Activated CD8-positive, alpha-beta memory T cell treated with anti-CD3 and anti-CD28 coated beads for 48 hours (primary cell): ENCODE measurements at places on chromosomes 13 and 19.

- no peak for DNase-seq
Observed at GRCh38 chr19:57314146-57314545, 6.1 kb upstream of the ZNF543 start.

DNA sequence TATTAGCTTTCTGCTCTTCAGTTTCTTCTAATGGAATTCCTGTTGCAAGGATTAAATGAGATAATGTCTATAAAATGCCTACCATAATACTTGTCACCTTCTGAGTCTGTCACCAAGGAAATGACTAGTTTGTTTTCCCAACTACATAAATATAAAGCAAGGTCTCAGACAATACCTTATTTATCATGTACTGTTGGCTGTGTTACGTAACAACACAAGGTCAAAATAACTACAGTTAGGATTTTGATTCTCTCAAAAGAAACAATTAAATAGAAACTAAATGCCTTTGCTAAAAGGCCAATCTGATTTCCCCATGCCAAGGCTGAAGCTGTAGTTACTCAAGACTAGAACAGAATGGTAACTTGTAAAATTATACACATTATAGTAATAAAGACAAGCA lies 134.5 kb downstream of the PCDH9 start:
- no peak for DNase-seq

- peak; percentile 63 for DNase-seq
Observed at GRCh38 chr19:57947419-57948134, at the start of gene ZNF256. Gene ZNF256, minus strand, starts transcription at chr19:57947706. Its CDS starts 232 bp downstream, at chr19:57947474.

DNA sequence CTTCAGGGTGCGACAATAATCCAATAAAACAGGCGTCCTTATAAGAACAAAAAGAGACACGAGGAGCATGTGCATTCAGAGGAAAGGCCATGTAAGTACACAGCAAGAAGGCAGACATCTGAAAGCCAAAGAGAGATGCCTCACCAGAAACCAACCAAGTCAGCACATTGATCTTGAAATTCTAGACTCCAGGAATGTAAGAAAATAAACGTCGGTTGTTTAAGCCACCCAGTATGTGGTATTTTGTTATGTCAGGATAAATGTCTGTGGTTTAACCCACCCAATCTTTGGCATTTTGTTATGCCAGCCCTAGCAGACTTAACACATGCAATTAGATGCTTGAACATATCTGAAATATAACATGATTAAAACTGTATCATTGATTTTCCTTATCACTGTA lies 452.0 kb downstream of the SLITRK6 start:
- DNase-seq: no peak

GRCh38 chr13:94598281-94598680 lies 2.3 kb upstream of the TGDS start:
- DNase-seq: no peak

DNA sequence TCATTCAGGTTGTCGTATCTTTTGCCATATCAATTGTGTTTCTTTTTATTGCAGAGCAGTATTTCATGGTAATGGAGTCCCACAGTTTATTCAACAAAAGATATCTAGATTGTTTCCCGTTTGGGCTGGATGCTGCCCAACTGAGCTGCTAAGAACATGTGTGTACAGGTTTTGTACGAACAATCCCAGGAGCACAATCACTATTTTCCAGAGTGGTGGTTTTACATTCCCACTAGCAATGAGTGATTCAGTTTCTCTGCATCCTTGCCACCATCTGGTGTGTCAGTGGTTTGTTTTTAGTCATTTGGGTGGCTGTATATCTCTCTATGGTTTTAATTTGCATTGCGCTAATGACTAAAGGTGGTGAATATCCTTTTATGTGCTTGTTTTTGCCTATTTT lies 52.7 kb upstream of the ZDHHC20 start:
- DNase-seq: no peak

- DNase-seq: no peak
Observed at GRCh38 chr19:30344446-30345425, 27.4 kb upstream of the ZNF536 start.

DNA sequence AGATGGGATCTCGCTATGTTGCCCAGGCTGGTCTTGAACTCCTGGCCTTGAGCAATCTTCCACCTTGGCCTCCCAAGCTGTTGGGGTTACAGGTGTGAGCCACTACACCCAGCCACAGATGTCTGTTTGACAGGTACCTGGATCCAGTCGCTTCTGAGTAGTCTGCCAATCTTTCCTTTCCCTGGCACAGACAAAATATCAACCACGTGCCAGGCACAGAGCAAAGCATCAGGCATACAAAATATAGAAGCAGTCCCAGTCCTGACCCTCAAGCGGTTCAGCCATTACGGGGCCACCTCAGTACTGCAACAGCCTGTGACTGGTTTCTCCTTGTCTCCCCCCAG lies 3.8 kb downstream of the ELAVL1 start:
- DNase-seq: no peak

- DNase-seq: no peak
Observed at GRCh38 chr13:25709088-25709487, 337.3 kb downstream of the ATP8A2 start.

DNA sequence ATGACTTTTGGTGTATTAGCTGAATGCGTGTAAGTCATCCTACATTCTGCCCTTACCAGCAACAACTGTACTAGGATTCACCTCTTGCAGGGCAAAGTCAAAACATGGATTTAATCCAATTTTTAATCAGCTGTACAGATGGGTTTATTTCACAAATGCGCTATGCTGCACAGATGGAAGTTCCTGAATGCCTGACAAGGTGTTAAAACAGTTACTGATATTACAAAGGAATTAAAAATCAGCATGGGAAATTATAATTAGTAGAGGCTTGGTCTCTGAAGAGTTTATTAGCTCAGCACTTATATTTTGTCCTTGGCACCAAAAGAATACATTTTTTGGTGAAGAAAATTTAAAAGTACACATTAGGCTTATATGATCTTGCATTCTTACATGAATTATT lies 448.9 kb downstream of the PCDH9 start:
- no peak for DNase-seq

- DNase-seq: no peak
Observed at GRCh38 chr13:105262579-105262978, 1272.9 kb downstream of the EFNB2 start.

DNA sequence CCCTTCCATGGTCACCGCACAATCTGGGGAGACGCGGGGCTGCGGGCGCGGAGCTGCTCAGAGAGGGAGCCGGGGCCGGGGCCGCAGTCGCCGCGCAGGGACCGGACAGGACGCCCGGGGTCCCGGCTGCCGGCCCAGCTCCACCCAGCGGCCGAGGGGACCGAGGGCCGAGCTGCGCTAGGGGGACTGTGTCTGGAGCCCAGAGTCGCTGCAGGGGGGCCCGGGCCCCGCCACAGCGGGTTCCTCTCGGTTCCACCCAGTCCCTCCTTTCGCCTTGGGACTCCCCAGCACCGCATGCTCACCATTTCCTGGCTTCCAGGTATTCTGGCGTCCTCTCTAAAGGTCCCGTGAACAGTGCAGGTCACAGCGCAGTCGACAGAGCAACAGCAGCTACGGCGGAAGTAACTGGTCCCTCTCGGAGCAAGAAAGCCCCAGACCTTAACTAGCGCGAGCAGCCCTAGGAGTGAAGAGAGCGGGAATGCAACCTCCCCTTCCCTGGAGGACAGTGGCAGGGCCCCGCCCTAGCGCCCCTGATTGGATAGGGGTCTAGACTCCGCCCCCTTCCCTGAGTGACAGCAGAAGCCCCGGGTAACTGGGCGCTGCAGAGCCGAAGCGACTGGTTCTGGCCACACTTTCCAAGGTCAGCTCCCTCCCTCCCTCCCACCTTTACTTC lies at the start of gene ZNF878:
ZNF878 (minus strand) TSS at position 465 of the 673 bp plus-strand sequence; CDS start at position 305, 160 bp downstream.
- DNase-seq: no peak

DNA sequence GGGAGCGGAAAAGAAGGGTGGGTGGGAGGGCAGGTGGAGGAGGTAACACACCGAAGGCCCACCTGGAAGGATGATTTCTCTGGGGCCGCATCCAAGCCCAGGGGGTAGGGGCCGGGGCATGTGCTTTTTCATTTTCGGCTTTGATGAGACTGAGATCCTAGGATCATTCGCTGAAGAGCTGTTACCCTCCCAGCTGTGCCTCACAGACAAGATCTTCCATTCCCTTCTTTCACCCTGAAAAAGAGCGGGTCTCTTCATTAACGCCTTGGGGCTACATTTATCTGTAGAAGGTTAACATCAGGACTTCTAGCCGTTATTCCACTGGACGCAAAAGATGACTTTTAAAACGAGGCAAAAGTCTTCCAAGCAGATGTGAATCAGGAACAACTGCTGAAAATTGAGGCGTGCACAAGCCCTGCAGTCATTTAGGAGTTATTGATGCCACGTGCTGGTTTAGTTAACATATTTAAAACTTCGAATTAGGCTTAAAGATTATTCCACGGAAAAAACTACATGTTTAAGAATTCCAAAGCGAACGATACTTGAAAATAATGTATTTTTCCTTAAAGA lies 1.1 kb downstream of the LMO7 start:
- no peak for DNase-seq

GRCh38 chr19:719636-720344 lies 11.1 kb downstream of the PALM start:
- DNase-seq: no peak

GRCh38 chr19:5466072-5466471 lies 10.9 kb downstream of the ZNRF4 start:
- DNase-seq: no peak

- DNase-seq: no peak
Observed at GRCh38 chr13:23460921-23461320, 27.4 kb upstream of the SACS start.

DNA sequence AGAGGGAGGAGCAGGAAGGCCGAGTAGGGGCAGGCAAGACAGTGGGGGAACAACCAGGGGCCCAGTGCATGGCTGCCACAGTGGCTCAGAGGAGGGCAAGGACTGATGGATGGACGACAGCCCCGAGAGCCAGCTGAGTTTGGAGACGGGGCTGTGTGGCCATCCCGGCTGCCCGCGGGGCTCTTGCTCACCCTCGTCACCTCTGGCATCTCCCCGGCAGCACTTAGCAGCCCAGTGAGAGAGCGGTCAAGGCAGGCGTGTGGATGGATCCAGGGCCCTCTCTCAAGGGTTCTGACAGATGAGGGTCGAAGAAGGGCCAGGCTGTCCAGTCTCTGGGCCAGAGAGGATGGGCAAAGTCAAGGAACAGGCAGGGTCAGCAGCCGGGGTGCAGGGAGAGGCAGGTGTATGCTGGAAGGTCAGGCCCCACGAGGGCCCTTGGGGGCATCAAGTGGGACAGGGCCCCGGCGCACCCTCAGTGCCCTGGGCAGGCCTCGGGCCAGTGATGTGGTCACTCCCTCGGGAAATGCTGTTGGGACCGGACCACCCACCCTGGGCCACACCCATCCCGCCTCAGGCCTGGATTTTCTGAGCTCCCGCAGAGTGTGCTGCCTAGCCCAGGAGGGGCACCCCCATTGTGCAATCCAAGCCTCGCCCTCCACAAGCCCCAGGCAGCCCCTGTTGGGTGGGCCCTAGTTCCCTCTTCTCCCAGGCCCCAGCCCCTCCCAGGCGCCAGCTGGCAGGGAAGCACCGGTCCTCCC lies 56.4 kb upstream of the TPM4 start:
- no peak for DNase-seq

DNA sequence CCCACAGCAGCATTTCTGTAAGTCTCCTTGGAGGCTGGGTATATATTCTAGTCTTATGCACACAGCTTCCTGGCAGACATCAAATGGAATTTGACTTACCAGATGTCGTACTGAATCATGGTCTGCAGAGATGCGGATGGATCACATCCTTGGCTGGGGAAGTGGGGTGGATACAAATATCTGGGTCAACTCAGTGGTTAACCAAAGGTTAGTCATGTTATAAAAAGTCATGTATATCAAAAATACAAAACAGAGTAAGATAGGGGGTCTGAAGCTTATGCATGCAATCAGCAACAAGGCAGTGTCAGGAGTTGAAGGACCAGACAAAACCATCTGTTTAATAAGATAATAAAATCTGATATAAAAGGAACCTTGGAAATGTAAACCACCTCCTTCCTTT lies 61.9 kb downstream of the WASF3 start:
- DNase-seq: no peak

- DNase-seq: no peak
Observed at GRCh38 chr13:51292000-51292565, 47.4 kb upstream of the SERPINE3 start.

- DNase-seq: no peak
Observed at GRCh38 chr19:19171821-19172532, 1.9 kb upstream of the MEF2B start.

- no peak for DNase-seq
Observed at GRCh38 chr13:96621634-96622183, 372.6 kb downstream of the OXGR1 start.

- no peak for DNase-seq
Observed at GRCh38 chr13:61695147-61695546, 279.5 kb upstream of the PCDH20 start.

DNA sequence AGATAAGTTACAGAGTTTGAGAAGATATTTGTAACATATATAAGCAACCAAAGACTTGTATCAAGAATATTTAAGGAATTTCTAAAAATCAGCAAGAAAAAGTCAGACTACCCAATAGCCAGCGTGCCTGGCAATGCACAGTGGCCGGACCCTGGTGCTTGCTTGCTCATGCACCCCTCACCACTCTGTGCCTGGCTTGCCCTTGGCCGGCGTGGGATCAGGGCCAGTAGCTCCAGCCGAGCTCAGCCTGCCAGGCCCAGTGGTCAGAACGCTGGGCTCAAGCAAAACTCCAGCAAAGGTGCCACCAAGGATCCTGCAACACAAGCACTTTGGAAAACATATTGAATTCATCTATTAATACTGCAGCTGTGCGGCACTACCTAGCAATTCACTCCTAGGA lies 95.1 kb downstream of the KATNAL1 start:
- no peak for DNase-seq

DNA sequence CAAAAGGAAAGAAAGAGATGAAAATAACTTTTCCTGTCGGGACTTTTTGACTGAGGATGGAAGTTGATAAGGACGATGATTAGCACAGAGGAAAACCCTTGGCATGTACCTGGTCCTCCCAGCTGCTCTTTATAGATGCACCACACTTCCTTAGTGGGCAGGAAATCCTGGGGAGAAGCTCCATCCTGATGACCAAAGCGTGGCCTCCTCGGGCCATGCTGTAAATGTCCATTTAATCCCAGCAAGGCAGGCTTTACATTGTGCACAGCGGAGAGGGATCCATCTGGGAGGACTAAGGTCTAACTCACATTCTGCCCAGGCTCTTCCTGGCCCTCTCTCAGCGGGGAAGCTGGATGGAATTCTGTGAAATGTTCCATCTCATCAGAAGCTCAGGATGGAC lies 113.5 kb downstream of the COL4A2 start:
- no peak for DNase-seq

GRCh38 chr19:17577457-17578097 lies 22.1 kb downstream of the COLGALT1 start:
- no peak for DNase-seq

GRCh38 chr19:2618611-2619010 lies 83.9 kb downstream of the GNG7 start:
- DNase-seq: peak; percentile 50
